ENCODE measurements at places on chromosomes 2 and 18.

- no peak for DNase-seq
Measured at GRCh38 chr2:23905155-23905554, 21.8 kb downstream of the ATAD2B start.

- DNase-seq, result no peak
Measured at GRCh38 chr2:42286268-42286946, 74.6 kb downstream of the COX7A2L start.

- DNase-seq, result no peak
Measured at GRCh38 chr18:56973487-56973886, 173.4 kb upstream of the BOD1L2 start.

DNA sequence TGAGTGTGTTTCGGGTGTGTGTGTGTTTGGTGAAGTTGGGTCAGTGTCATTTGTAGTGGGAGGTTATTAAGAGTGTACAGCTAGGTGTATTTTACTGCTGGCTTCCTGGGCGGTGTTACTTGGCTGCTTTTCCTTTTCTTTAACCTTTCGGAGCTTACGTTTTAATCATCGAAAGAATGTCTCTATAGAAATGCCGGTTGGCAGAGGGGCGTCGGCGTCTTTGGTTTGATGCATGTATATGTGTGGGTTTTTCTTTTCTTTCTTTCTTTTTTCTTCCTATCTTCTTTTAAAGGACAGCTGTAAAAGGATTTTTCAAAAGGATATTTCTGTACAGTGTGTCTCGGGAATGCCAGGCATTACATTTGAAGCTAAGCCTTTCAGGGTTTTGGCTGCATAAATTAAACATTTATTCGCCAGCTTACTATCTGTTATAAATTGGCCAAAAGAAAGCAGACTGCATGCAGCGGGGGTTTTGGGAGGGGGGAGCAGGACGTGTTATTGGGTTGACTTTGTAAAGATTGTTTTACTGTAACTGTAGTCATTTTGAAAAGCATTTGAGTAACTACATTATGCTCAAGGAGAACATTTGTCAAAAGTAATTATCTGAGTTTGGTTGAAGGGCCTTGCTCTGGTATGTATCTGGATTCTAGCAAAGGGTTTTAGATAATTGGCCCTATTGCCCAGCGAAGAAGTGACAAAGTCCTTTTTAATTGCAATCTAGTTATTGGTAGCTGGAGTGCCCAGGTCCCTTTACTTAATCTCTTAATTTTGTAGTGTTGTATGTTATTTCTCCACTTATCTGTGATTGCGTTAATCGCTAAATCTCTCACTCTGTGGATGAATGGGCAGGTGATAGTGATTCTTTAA, 1.6 kb downstream of the ASXL3 start:
- no peak for DNase-seq

DNA sequence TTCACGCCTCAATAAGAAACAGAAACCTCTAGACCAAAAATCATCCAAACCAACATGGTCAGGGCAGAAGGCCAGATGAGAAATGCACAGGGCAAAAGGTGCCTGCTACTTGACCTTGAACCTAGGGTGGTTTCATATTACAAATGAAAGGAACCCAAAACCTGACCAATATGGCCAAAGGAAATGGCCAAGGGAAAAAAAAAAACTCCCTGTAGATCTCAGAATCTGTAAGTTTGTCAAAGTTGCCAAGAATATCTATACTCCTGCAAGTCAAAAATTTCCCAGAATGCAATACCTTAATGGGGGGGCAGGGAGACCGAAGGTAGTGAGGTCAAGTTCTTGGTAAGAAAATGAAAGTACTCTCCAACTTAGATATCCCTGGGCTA, 47.2 kb downstream of the HIBCH start:
- DNase-seq, result no peak
